Fibroblast of the aortic adventitia (primary cell): ENCODE measurements at places on chromosomes 2 and 18. TPM values are rescaled to one million over a fixed set of nuclear protein-coding genes. Genes with fewer than 3 reads are reported as not detected.

The SUPT7L gene
- 14.0 and 36.7 TPM in 2 replicates for total RNA-seq

The BUB1 gene
- total RNA-seq, result 5.9 and 35.2 TPM in 2 replicates

The MYO7B gene
- total RNA-seq, result 0.18 TPM in 1 of 2 replicates, not detected in the other

The ANKAR gene
- 14.9 and 22.2 TPM in 2 replicates for total RNA-seq

The RNU2-63P gene
- total RNA-seq, result not detected in 2 replicates

The CCL20 gene
- total RNA-seq, result not detected in 2 replicates

The NDC80 gene
- total RNA-seq, result 5.0 and 43.5 TPM in 2 replicates
